ENCODE measurements at places on chromosomes 3 and 15.

GRCh38 chr15:51971375-51972133, at the start of gene LEO1:
LEO1 (minus strand) TSS chr15:51971778; CDS start chr15:51971745, 33 bp downstream.
- peak; percentile 91 for DNase-seq

DNA sequence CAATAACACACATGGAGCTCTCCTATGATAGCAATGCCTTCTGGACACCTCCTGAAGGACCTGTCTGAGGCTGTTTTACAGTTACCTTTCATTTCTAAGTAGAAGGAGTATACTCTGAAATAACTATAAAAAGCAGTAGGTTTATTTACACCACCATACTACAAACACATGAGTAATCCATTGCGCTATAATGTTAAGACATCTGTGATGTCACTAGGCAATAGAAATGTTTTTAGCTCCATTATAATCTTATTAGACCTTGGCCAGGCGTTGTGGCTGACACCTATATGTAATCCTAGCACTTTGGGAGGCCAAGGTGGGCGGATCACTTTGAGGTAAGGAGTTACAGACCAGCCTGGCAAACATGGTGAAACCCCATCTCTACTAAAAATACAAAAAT, 24.7 kb downstream of the PXK start:
- DNase-seq, result no peak

DNA sequence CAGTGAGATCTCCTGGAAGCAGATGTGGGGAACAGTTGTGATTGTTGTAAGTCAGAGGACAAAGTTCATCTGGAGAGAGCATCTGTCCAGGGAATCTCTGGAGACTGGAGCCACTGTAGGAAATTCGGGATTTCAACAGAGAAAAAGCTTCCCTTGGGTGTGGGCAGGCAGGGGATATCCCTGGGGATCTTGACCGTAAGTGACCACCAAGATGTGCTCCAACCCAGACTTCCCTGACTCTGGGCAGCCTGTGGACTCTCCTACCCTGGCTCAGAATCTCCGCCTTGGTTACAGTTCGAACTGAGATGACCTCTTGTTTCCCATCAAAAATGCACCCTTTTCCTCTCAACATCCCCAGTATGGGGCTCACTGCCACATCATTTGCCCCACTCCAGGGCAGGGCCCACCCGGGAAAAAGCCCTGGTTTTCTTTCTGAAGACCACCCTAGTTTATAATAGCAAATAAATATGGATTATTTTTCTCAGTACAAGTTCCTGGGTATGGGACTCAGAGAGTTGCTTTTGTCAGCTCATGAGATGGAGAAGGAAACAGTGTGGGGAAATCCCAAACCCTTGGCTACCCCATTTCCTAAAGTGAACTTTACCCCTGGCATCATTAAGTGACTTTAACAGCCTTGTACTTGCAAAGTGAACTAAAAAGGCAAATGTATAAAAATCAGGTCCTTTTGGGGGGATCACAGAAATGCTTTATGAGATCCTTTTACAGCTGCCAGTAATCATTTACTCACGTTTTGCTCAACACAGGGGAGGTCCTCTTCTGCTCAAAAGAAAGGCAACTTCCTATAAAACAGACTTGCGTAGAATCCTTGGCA, 89.9 kb downstream of the CCNL1 start:
- DNase-seq, result no peak

DNA sequence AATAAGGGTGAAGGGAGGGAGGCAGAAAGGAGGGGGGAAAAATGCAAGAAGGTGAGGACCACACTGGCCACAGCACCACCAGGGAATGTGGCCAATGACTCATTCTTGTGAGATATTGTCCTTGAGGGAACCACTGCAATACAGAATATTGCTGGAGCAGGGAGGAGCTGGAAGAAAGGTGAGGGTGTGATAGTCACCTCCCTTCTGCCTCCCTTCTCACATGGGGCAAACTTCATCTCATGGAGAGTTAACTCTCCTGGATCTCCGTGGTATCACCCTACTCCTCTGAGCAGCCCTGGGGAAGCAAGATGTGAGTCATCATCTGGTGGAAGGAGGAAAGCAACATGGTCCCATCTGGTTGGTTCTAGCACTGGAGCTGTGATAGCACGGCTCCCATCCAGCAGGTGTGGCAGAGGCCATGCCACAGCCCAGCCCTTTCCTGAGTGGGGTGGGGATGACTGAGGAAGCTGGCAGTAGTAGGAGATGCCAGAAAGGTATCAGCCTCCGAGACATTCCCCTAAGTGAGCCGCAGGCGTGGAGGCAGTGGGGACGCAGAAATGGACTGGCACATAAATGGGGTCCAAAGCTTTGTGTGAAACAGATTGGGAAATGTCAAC, 115.9 kb upstream of the LPP start:
- DNase-seq, result no peak

- no peak for DNase-seq
Measured at GRCh38 chr3:127036209-127037020, 53.5 kb downstream of the PLXNA1 start.

GRCh38 chr3:59446775-59447465, 397.1 kb upstream of the CFAP20DC start:
- no peak for DNase-seq

DNA sequence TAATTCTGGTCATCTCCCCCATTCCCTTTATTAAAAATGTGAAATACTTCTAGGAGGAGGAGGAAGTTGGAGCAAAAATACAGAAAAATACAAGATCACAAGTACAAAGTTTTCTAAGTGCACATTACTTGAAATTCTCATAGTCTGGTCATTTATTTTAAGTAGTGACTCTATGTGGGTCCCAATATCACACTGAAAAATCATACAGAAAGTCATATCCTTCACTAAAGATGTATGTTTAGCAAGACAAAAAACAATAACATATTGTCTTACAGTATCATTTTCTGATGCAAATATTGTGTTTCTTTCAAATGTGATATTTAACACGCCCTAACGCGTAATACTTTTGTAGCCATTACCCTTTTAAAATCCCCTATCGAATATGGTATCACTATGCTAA, 2.5 kb downstream of the ALDH1A2 start:
- DNase-seq, result no peak

DNA sequence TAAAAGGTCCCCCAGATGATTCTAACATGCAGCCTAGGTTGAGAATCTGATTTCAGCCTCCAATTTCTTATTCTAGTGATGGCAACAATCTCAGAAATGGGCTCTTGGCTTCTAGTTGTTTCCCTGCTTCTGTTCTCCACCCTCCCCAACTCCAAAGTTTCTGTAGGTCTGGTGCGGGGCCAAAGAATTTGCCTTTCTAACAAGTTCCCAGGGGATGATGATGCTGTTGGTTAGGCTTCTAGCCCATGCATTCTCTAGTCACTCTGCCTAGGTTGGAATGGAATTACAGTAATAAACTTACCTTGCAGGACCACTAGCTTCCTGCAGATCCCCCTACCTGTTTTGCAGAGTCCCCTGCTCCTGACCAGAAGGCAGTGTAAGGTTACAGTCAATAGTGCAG, 103.2 kb upstream of the PPP2R3A start:
- no peak for DNase-seq

DNA sequence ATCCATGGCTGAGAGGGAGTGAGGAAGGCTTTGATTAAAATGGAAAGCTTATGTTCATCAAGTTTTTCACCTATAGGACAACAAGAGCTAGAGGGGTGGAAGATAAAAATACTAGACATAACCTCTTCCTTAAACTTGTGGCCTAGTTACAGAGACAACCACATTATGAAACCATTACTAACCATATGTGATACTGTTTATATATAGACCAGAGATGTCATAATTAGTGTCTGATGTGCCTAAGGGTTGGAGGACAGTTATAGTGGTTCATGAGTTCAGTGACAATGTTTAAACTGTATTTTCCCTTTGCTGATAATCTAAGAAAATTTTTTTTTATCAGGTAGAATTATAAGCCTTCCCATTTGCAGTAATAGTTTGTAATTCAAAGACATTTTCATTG, 23.7 kb downstream of the PHLDB2 start:
- no peak for DNase-seq

DNA sequence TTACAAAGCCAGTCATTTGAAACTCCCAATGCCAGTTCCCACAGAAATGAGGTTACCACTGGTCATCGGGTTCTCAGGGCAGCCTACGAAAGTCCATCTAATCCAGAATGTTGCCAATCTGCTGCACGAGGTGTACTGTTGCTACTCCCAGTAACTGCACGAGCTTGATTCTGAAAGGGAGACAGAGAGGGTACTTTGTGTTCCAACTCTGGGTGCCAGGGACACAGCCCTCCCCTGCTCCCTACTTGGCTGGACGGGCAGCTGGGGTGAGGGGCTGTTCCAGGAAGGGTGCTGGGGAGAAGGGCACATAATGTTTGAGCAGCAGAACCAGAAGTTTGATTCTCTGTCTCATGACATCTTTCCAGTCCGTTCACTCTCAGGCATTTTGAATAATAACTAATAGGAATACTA, 27.1 kb upstream of the OSBPL11 start:
- no peak for DNase-seq

- no peak for DNase-seq
Measured at GRCh38 chr3:6532101-6532500, 328.8 kb upstream of the GRM7 start.

DNA sequence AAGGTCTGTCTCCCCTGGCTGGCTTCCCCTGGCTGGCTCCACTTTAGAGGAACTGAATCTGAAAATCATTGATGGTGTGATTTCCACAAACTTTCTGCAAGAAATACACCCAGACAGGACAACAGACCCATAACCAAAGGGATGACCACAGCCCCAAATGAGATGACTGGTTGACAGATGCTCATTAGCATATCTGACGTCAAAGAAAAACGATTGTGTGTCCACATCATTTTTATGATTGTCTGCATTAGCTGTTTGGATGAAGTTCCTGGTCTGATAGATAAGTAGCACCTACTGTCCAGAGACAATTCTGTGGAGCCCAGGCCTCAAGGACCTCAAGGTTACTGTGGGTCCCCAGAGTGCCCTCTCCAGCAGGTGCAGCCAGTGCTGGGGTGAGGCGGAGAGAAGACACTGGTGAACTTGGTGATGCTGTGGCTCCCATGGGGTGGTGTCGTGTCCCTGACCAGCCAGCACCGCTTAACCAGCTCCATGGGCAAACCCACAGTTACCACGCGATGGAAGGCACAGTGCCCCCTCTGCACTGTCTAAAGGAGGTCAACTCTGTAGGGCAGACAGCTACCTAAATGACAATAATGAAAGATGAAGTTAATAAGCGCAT, 127.4 kb downstream of the NSMCE3 start:
- DNase-seq, result no peak

GRCh38 chr3:151362751-151363174, 21.8 kb downstream of the P2RY12 start:
- DNase-seq, result no peak

GRCh38 chr15:63238796-63239195, 38.6 kb upstream of the APH1B start:
- DNase-seq, result peak; percentile 46

DNA sequence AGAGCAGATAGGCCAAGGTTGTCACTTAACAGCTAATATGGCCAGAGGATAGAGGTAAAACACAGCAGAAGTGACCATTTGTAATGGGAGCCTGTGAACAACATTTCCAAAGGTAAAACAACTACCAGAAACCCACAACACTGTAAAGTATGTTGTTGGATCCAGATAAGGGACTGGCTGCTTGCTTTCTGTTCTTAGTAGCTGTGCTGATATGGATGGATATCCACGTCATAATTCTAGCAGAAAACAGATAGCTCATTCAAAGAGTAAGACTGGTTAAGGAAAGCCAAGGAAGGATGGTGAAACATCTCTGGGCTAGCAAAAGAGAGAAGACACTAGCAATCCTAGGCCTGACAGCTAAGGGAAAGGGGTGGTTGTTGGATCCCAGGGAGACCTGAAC, 36.9 kb upstream of the SPRED1 start:
- no peak for DNase-seq

Data from skin of body (tissue), 3 donors.